ENCODE measurements at places on chromosomes 12 and 14.

DNA sequence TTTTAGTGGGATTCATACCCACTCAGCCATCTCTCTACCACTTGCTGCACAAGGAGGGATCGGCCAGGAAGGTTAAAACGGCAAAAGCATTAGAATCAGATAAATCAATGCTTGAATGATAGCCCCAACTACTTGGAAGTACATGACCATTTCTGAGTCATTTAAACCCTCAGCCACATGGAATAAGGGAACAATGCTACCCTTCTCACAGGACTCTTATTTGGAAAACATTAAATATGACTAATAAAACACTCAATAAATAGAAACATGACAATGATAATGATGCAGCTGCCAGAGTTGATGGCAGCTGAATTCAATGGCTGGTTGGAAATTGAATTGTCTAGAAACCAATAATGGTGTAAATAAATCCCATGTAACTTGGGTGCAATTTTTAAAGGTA, 165.4 kb downstream of the FLRT2 start:
- no peak for DNase-seq

DNA sequence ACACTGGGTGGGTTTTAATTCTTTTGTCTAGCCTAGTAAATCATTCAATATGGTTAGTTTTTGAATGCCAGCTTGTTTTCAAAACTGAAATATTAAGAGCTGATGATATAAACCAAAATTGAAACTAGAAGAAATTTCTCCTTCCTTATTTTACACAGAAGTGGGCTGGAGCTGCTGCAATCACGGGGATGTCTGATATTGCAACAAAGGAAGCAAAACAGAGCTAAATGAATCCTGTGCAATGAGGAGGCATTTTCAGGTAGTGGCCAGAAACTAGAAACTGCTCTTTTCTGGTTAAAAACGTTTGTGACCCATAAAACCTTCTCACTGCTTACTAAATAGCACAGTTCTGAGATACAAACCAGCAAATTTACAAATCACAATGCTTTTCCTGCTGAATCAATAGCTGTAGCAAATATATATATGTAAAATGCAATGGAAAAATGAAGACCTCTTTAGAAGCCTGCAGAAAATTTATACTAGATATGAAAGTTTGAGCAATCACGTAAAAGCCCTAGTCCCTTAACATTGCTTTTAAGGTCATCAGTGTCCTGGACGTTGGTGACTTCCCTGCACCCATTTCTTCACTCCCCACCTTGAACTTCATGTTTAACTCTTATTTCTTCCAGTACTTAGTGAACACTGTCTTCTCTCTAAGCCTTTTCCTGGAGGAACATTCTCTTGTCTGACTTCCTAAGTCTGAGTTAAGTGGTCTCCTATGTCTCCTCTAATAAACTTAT, 15.9 kb upstream of the LRRK2 start:
- DNase-seq: no peak

DNA sequence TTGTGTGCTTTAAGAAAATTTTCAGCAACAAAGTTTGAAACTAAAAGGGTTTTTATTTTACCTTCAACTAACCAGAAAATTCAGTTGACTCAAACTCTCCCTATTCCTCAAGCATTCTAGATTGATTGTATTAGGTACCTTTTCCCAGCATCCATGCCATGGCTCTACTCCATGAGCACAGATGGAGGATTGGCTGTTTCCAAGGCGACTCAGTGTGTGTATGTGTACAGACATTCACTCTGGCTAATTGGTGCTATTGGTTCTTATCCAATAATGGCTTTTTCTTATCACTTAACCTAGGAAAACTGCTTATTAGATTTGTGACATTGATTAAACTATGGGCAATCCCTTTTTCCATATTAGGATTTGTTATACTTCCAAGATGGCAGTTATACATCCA, 202.6 kb downstream of the ANO6 start:
- DNase-seq: no peak

- no peak for DNase-seq
These were observed 57.7 kb downstream of the HMGA2 start for GRCh38 chr12:65881965-65882413.

GRCh38 chr12:3947781-3948180, 74.6 kb upstream of the PARP11 start:
- no peak for DNase-seq

GRCh38 chr14:103516426-103517173, 6.0 kb downstream of the CKB start:
- DNase-seq: no peak

DNA sequence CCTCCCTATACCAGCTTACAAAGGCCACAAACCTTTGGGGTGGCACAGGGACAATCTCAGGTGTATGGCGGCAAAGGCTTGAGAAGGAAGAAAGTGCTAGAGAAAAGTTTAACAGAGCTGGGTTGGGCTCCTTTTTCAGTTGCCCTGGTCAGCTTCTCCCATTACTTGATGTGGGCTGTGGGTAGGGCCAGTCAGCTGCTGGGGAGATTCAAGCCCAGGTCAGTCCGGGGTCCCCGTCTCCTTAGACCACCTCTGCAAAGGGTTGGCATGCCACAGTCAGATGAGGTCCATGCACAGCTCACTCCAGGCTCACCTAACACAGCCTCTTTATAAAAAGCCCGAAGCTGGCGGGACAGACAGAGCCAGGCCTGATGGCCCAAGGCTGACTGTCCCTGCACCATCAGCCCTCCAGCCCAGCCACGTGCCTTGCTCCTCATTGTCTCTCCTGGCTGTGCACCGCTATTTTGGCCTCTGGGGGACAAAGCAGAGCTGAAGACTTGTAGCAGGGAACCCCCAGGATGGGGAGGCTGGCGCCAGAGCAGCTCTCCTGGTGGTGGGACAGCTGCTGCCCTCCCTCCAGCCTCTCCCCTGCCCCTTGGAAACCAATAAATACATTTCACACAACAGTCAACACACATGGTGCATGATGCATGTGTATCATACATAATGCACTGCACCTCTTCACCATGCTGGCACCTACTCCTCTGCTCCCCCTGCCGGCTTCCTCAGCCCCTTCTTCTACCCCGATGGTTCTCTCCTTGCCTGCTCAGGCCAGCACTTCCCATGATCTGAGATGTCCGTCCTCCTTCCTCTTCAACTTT, 61.7 kb upstream of the DDX11 start:
- no peak for DNase-seq

- DNase-seq: no peak
These were observed 20.2 kb upstream of the CHGA start for GRCh38 chr14:92902726-92903125.

DNA sequence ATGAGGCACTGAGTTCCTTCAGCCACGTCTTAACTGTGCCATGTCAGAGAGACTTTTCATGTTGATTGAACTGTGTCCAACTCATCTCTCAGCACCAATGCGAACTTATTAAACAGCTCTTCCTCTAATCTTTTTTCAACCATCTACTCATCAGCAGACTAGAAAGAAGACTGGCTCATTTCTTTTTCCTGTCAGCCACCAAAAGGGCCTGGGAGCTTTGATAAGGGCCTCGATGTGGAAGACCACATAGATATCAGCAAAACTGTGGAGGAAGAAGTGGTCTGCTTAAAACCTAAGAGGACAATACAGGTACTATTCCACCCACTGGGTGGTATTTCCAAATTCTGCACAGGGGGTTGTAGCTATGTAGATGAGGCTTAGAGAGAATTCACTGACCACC, 3.6 kb upstream of the PLXNC1 start:
- DNase-seq: no peak

DNA sequence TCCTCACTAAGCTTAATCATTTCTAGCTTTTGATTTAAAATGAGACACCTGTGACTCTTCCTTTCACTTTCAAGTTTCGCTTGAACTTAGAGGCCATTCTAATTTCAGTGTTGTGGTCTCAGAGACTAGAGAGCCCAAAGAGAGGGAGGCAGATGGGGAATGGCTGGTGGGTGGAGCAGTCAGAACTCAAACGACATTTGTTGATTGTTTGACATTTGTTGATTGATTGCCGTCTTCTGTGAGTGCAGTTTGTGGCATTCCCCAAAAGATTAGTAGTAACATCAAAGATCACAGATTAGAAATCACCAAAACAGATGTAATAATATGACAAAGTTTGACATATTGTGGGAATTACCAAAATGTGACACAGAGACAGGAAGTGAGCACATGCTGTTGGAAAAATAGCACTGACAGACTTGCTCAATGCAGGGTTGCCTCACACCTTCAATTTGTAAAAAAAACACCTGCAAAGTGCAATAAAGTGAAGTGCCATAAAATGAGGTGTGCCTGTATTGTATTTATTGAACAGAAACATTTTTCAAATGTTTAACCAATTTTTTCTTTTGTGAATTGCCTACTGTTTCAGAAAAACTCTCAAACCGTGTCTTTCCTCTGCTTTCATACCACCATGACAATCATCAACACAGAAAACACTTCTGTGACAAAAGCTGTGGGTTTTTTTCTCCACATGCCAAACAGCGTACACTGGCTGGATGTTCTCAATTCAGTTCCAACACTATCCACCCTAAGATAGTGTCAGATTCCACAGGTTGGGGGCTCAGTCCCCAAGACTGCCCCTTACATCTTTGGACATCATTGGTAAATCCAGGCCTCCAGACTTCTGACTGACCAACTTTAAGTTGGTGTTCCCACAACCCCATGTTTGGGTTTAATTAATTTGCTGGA, 376.3 kb upstream of the RGS6 start:
- DNase-seq: no peak

GRCh38 chr14:69652942-69653684, 41.7 kb downstream of the SUSD6 start:
- DNase-seq: no peak

- DNase-seq: no peak
These were observed 981.8 kb downstream of the TMEM121 start for GRCh38 chr14:106508216-106508615.

- DNase-seq: no peak
These were observed 98.9 kb downstream of the CHST11 start for GRCh38 chr12:104555648-104556047.

DNA sequence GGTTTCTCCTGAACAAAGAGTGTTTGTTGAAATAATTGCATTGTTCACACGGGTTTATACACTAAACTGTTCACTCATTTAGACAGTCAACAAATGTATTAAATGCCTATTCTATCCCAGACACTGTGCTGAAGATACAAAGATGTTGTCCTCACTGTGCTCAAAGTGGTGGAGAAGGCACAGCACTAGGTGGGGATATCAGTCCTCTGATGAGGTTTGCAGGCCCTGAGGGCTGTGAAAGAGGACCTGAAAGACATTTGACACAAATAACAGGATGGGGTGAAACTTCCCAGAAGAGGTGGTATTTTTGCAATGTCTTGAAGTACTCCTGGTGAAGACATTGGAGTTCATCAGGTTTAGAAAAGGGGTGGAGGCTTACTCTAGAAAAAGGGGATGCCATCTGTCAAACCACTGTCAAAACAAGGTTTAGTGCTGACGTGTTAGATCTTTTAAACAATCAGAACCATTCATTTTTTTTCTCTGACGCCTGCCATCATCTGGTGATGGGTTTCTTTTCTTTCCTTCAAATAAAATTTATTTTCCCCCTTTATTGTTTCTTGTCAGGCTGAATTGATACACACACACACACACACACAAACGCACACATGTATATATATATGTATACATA, 69.5 kb downstream of the ACSS3 start:
- no peak for DNase-seq

- DNase-seq: no peak
These were observed 345.2 kb upstream of the FKBP4 start for GRCh38 chr12:2449586-2449985.

DNA sequence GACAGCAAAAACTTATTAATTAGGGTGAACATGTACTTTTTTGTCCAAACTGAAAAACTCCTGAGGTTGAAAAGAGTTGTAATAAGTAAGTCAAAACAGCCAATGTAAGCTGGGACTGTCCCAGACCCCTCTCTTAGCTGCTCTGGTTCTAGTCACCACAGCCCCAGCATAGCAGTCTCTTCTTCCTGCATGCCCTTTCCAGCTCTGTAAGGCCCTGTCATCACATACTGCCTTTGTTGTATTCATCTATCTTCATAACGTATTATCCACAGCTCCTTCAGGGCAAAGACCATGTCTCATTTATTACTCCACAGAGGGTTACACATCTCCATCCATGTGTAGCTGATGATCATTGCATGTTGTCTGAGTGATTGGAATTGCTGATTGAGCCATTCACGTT, 56.5 kb downstream of the UTP20 start:
- DNase-seq: no peak

GRCh38 chr12:122947352-122947792, 18.9 kb downstream of the ABCB9 start:
- no peak for DNase-seq
